ENCODE measurements at places on chromosomes 12 and 14.

- DNase-seq, result peak; percentile 14
These were observed 59.2 kb upstream of the TSPAN8 start for GRCh38 chr12:71216725-71217579.

DNA sequence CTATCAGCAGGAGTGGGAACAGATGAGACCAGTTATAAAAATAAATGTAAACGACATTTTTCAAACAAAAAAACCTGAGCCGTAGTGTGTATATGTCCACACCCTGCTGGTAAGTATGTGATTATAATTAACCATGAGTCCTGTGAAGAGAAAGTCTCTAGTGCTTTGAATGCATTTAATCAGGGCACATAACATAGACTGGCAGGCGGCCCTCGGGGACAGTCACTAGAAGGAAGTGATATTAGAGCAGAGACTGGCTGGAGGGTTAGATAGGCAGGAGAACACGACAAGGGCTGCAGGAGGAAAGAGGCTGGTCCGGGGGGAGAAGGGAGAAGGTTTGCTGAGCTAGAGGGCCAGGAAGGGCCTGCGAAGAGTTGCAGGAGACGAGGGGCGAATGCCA lies 23.8 kb upstream of the ELK3 start:
- DNase-seq, result no peak

DNA sequence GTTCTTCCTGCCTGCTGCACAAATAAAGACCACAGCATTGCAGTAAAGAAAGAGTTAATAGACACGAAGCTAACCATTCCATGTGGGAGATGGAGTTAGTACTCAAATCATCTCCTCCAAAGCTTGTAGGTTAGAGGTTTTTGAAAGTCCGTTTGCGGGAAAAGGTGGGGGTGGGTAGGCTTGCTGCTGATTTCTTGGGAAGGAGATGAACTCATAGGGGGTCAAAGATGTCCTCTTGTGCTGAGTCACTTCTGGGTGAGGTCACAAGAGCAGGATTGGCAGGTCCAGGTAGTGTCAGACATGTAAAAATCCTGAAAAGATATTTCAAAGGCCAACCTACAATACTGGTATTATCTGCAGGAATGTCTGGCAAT lies 66.4 kb downstream of the PTHLH start:
- no peak for DNase-seq

GRCh38 chr14:105147671-105148603 lies 20.6 kb downstream of the JAG2 start:
- DNase-seq, result no peak

DNA sequence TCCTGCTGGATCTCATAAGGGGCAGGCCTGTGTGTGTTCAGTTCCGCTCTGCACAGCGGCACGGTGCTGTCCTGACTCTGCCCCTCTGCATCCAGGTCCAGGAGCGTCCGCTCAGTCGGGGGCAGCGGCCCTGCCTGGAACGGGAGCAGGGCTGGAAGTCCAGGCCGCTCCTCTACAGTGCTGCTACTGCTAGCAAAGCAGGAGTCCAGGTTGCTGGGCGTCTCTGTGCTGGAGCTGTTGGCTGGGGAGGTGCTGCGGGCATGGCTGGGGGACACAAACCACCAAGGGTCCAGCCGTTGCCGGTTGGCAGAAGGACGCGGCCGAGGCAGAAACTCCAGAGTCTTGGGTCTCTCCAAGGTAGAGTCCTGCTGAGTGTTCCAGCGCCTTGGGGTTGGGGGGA lies 78.9 kb downstream of the MAP3K9 start:
- no peak for DNase-seq

- DNase-seq, result peak; percentile 76
These were observed 6.0 kb downstream of the TMCC3 start for GRCh38 chr12:94644141-94644979.

- no peak for DNase-seq
These were observed 195.7 kb downstream of the RBM19 start for GRCh38 chr12:113770389-113770865.

Data from EL (cell line).